EL (cell line): ENCODE measurements at places on chromosomes 7 and 10.

- DNase-seq = no peak
Measured at GRCh38 chr10:48452879-48453412, 146.5 kb downstream of the MAPK8 start.

DNA sequence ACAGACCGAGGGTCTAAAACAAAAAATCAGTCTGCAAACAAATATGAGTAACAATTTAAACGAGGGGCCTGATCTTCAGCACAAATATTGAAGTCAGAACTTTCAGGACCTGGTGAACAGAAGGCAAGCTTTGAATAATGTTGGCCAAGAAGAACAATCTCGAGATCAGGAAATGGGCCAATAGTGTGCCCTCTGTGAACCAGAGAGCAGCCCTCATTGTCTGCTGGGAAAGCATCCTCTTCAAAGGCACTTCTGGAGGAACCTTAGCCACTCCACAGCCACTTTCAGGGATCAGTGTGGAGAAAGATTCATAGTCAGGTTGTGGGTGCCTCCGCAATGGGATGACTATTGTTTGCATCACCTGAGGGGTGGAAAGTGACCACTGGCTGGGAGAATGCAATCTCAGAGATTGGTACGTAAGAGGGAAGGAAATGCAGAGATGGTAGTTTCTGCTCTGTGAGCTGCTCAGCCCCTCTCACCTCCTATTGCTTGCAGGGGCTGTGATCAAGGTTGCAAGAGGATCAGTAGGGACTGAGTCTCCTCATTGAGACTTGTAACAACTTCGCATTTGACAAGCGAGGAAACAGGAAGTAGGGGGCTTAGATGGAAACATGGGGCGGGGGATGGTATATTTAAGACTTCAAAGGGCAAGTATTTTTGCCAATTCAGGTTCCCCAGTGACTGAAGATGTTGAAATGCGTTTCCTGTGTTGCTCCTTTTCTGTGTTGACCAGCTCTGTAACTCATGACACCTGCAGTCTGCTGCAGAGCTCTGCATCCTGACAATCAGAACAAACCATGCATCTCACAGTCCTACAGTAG lies 28.4 kb upstream of the IFRD1 start:
- no peak for DNase-seq

DNA sequence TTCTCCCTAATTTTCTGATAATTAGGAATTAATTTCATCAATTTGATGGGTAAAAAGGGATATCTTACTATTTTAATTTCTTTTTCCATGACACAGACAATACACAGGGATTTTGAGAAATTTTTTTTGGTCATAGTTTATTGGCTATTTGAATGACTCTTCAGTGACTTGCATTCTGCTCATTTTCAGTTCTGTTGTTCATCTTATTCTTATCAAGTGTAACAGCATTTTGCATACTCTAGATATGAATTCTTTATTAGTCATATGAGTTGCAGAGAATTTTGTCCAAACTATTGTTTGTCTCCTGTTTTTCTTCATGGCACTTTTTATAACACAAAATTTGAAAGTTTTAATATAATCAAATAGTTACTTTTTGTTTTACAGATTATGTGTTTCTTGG lies 41.7 kb downstream of the MKLN1 start:
- peak; percentile 7 for DNase-seq

DNA sequence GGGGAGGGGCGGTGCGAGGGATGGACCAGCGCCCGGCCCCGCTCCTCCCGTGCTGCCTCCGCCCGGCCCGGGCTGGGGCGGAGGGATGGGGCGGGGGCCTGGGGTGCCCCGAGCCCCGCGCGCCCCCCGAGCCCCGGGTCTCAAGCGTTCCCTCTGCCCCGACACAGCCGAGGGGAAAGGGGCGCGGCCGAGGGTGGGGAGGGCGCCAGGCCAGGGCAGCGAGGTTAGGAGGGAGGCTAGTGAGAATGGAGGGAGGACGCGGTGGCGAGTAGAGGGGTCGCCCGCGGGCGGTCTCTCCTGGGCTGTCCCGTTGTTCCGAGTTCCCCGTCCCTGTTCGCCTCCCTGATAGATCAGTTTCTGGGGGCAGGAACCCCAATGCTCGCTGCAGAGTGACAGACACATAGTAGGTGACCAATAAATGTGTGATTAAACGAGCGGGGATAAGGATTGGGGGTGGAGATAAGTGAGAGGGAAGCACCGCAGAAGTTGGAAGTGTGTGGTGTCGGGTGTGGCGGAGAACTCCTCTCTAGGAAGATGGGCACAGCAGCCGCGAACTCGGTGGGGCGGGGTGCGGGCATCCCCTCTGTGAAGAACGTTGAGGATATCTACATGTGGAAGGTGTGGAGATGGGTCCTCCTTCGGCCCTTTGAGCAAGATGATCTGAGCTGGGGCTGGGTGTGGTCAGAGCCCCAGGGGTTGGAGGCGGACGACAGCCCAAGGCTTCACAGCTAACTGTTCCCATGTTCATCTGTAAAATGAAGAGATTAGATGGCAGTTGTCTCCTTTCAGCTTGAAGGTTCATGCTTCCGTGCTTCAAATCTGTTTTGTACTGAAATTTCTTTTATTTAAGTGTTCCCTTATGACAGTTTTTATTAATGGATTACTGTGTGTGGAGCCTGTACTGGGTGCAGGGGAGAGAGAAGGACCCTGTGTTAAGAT lies 580 bp downstream of the ZNF775 start:
- peak; percentile 37 for DNase-seq

- DNase-seq = peak; percentile 56
Measured at GRCh38 chr7:43139137-43139536, 26.7 kb downstream of the HECW1 start.

GRCh38 chr10:132729810-132730572 lies 56.0 kb downstream of the NKX6-2 start:
- no peak for DNase-seq

DNA sequence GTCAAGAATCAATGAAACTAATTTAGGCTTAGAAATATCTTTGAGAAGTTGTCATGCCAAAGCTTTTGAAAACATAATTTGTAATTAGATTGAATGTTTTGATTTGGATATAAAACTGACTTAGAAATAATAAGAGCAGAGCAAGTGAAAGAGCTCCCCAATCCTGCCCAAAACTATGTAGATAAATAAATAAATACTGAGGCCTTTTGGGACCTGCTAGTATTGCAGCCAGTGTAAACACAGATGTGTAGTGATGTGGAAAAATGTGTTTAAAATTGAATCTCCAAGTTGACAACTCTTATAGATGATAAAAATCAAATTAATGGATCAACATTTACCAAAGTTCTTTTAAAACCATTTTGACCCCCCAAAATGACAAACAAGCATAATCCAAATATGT lies 896.1 kb downstream of the CNTNAP2 start:
- no peak for DNase-seq

DNA sequence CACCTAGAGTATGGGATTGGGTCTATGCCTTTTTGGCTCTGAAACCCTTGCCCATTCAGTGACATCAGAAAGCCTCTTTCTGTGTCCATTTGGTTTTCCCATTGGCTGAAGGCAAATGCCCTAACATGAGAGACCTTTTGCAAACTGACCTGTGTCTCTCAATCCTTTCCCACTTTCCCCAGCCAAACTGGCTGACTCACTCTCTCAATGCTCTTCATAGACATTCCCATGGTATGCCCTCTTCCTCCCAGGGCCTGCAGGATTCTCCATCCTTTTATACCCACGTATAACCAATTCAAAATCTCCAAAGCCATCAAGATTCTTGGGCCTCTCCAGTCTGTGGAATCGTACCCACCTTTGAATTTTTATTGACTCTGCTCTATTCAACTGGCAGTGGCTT lies 563.3 kb downstream of the GATA3 start:
- no peak for DNase-seq

- no peak for DNase-seq
Measured at GRCh38 chr7:127782654-127783559, 130.9 kb downstream of the SND1 start.

- no peak for DNase-seq
Measured at GRCh38 chr10:117509573-117509972, 33.0 kb upstream of the EMX2 start.

GRCh38 chr7:127536741-127537140 lies 48.7 kb downstream of the GCC1 start:
- DNase-seq = no peak

DNA sequence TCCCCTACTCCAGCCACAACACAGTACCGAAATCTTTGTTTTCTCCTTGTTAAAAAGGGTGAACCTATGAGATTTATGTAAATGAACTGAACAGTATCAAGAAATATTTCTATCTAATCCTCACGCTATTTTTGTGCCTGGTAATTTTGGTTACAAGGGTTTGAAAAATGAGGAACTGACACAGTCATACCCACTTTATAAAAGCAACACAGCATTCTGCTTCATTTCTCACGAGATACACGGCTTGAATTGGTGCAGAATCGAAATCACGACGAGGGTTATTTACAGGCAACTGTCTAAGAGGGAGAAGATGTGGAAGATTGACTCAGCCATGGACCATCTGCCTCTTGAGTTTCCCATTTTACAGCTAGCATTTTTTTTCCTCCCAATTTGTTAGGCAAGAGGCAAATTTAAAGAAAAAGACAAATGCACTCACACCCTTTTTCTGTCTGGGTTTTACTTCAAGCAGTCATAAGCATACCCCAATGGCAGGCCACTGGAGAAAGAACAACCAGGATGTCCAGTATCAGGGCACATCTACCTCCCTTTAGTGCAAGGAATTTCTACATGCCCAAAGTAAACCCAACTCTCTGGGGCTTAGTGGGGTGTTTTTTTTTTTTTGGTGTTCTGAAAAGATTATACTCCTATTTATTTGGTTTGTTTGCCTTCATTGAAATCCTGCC lies 108.1 kb downstream of the ITGB8 start:
- no peak for DNase-seq
